ENCODE measurements at places on chromosomes 6 and 20.

- DNase-seq, result no peak
These were observed 92.9 kb downstream of the PLEKHG1 start for GRCh38 chr6:150692604-150693003.

- no peak for DNase-seq
These were observed 135.6 kb downstream of the TFAP2C start for GRCh38 chr20:56764671-56765070.

- DNase-seq, result no peak
These were observed 641 bp downstream of the TEAD3 start for GRCh38 chr6:35496036-35496840.

- no peak for DNase-seq
These were observed 142.6 kb downstream of the MRPL14 start for GRCh38 chr6:43984442-43985321.

DNA sequence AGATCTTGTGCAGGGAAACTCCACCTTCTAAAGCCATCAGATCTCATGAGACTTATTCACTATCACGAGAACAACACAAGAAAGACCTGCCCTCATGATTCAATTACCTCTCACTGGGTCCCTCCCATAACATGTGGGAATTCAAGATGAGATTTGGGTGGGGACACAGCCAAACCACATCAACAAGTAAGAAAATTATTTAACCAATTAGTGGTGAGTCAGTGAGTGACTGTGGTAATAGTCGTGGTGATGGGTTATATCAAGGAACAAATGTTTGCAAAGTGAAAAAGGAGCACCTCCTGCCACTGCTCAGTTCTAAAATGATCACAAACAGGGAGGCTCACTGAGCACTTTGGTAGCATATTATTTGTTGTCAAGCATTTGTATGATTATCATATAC lies 20.6 kb downstream of the EPM2A start:
- DNase-seq, result no peak

GRCh38 chr20:4509825-4510522 lies 211.7 kb upstream of the PRND start:
- no peak for DNase-seq

DNA sequence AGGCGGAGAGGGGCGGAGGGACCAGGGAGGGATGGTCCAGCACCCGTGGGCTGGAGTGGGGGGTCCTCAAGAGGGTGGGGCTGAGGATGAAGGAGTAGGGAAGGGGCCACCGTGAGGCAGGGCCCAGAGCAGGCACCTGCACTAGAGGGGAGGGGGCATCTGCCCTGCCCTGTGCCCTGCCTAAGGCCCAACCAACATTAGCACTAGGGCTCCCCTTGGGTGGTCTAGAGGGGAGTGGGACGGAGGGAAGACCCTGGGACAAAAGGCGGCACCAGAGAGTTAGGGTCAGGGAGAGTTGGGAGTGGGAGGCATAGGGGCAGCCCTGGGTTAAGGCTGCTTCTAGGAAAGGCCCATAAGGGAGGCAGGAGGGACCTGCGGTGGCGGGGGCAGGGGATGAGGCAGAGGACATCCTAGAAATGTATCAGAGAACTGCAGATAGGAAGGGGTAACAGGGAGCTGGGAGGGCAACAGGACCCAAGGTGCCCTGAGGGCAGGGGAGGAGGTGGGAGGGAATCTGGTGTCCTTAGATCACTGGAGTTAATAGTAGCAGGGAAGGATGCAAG lies 24.5 kb downstream of the HLA-F start:
- DNase-seq, result no peak

GRCh38 chr6:161884782-161885181 lies 610.9 kb upstream of the AGPAT4 start:
- no peak for DNase-seq

- DNase-seq, result no peak
These were observed 486.3 kb upstream of the MARCKS start for GRCh38 chr6:113370508-113371502.

Measured in CD4-positive, alpha-beta T cell treated with Interleukin-17A for 4 hours (primary cell).